GM06990 (cell line): ENCODE measurements at places on chromosomes 1 and 21.

GRCh38 chr1:8397511-8397910 is 79.6 kb downstream of the SLC45A1 start:
- peak; percentile 28 for DNase-seq

GRCh38 chr1:113201560-113201959 is 128.6 kb downstream of the LRIG2 start:
- no peak for DNase-seq

DNA sequence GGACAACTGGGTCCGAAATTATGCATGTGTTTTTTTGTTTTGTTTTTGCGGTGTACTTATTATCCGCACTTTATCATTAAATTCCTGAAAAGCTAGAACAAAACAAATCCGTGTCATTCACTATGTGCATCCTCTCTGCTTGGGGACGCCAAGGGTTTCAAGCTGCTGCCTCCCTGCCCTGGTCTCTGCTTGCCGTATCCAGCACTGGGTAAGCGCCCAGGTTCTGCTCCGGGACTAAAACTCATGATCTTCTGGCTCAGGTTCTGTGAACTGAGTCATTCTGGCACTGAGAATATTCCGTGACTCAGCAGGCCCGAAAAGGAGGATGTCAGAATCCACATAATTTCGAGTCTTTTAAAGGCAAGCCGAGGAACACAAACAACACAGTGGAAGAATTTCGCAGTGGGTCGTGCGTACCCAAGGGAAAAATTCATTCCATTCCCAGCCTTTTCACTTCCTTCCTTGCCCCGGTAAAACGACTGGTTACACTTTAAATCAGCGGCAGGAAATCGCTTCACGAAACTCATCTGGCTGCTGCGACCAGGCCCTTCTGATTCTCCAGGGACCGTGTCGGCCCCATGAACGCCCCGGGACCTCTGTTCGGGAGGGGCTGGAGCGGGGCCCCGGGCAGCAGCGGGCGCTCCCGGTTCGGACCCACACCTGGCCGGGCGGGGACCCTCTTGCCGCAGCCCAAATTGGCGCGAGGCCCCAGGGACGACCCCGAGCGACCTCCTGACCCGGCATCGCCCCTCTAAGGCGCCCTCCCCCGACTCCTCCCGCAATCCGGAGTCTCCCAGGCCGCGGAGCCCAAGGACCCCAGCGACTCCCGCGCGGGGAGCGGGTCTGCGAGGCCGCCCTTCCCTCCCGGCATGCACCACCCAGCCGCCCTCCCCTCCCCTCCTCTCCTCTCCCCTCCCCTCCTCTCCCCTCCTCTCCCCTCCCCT is 746 bp upstream of the LAMC1 start:
- peak; percentile 75 for DNase-seq

GRCh38 chr1:205229916-205230700 is 2.4 kb downstream of the TMCC2 start:
- no peak for DNase-seq

GRCh38 chr1:1418464-1419362 is 2.4 kb downstream of the ANKRD65 start:
- no peak for DNase-seq

DNA sequence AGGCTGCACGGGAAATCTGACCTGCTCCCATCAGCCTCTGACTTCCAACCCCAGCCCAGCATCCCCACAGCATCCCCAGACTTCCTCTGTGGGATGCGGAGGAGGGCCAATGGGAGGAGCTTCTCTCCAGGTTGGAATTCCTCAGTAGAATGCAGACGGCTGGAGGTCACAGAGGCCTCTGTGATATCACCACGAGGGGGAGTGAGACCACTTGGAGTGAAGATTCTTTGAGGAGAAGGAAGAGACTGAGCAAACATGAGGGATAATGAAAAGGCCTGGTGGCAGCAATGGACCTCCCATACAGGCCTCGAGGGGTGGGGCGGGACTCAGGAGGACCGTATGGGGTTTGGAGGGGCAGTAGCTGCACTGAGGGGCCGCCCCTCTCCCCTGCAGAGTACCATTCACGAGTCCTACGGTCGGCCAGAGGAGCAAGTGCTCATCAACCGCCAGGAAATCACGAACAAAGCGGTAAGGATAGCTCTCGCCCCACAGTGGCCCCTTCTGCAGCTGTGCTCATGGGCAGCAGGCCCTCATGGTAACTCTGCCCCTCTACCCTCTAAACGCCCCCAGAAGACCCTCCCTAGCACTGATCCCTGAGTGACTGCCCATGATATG is at the start of gene CATSPER4:
CATSPER4 (plus strand) TSS at position 230 of the 615 bp plus-strand sequence; CDS start at position 256, 26 bp downstream.
- DNase-seq: no peak

DNA sequence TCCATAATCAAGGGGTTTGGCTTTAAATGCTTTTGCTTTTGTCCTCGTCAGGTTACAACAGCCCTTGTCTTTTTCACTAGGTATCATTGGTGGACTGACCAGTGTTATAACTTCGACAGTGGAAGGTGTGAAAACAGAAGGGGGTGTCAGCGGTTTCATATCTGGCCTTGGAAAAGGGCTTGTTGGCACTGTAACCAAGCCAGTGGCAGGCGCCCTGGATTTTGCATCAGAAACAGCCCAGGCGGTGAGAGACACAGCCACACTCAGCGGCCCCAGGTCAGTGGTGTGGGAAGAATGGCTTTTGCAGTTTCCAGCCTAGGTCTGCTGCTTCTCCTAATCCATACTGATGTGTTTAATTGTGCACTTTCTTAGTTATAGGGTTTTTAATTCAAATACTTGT is 157.9 kb downstream of the DHRS3 start:
- DNase-seq: no peak

GRCh38 chr21:43845386-43845785 is 19.6 kb upstream of the AGPAT3 start:
- no peak for DNase-seq

GRCh38 chr1:3351449-3352298 is 102.8 kb upstream of the ARHGEF16 start:
- DNase-seq: no peak

DNA sequence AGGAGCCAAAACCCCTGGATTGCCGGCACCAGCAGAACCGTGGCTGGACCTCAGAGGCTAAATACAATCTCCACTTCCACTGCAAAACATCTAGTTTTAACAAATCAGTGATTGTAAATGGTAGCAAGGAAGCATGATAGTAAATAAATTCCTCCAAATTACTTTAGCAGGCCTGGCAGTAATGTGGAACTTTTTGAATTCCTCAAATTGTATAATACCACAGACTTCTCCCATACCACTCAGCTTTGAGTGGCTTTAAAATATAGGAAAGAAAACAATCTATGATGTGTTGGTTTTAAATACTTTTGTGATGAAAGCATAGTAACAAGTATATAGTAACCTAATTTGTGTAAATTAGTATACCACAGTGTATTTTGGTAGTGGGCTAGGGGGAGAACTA is 34.1 kb downstream of the NIBAN1 start:
- DNase-seq: no peak

DNA sequence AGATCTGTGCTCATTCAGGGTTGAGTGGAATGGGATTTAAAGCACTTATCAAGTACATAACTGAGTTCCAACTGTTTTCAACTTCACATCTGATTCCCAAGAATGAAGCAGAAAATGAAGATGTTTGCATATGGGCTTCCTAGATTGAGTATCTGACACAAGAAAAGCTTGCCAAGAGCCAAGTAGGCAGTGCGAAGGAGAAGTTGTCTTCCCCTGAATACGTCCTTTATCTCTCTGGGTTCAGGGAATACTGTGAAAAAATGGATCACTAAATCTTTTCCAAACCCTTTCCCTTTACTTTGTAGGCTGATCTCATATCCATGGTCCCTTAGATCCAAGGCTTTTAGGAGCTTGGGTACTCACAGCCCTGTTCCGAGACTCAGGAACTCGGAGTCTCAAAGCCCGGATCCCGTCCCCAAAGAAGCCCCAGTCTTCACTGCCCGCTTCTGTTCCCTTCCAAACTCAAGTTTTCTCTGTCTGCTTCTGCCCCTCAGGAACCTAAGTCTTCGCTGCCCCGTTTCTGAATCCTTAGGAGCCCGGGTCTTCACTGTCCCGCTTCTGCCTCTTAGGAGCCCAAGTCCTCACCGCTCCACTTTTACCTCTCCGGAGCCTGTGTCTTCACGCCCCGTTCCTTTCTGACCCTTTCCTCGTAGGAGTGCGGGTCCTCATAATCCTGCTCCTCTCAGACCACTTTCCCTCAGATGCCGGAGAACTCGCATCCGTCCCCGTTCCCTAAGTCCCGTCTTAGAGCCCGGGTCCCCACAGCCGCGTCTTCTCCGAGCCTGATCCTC is 616 bp downstream of the TAF12 start:
- DNase-seq: no peak

DNA sequence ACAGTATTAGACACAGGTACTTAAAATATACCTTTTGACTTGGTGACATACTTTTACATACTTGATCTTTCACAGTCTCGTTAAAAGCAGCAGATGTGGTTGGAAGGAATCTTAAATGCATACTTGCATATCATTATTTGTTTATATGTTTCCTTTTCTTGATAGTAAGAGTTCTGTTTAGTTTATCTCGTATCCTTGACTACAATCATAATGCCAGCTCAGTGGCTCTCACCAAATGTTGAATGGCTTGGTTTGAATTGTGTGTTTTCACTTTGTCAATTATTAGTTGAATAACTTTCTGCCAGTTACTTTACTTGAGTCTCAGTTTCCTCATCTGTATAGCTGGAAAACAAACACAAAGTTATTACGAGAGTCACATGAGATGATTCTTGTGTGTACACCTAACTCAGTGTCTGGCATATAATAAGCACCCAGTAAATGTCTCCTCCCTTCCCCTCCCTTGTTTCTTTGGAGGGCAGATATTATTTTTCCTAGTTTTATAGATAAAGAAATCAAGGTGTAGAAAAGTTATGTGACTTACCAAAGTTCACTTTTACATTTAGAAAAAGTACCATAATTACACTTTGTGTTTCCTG is 131.6 kb upstream of the IVNS1ABP start:
- DNase-seq: no peak

- no peak for DNase-seq
These were observed 117.5 kb upstream of the HOOK1 start for GRCh38 chr1:59697150-59697800.

DNA sequence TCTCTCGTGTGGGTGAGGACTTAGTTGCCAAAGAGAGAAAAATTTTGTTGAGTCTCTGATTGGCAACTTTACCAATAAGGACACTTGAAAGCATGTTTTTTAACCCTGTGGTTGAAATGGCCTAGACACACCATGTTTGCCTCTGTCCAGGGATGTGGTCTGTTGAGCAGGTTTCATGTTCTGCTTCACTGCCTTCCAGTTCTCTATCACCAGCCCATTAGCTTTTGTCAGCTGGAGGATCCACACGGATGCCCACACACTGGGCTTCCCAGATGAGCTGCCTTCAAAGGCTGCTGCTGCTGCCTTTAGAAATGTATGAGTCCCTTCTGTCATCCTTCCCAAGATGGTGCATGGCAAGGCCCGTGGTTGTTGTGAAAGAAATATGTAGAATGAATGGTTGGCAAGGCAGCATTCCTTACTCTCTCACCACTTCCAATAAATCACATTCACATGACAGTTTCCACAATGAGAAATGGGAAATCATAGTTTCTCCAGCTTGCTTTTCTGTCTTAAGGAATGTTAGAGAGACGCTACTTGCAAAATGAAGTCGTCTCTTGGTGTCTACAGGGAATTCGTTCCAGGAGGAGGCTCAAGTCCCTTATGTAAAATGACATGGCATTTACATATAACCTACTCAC is 108.2 kb upstream of the SLC35F3 start:
- DNase-seq: no peak

GRCh38 chr1:44636083-44636687 is 38.1 kb downstream of the TMEM53 start:
- DNase-seq: no peak

- no peak for DNase-seq
These were observed 113.8 kb downstream of the RRAGC start for GRCh38 chr1:38745476-38746401.

DNA sequence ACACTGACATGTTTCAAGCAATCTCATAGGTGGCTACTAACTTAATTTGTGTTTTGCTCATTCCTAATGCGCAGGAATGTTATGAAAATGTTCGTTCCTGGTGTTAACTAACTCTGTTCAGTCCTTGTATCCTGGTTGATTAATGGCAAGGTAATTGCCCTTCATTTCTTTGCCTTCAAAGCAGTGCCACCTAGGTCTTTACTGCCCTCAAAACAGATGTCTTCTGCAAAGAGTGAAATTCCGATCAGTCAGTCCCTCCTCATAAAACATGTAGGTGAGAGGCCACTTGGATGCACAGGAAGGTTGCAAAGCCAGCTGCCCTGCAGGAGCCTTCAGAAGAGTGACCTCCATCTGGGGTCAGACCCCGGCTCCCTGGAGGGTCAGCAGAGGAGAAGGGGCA is 179.4 kb downstream of the KIF26B start:
- DNase-seq: no peak

GRCh38 chr21:35234725-35235124 is 185.6 kb upstream of the RUNX1 start:
- DNase-seq: peak; percentile 62

- DNase-seq: peak; percentile 93
These were observed at the start of gene MFSD2A for GRCh38 chr1:39954870-39955546. Gene MFSD2A (plus strand): TSS chr1:39955145. CDS start chr1:39955293, 148 bp downstream.

GRCh38 chr1:14929547-14930246 is 223.8 kb upstream of the TMEM51 start:
- DNase-seq: no peak

DNA sequence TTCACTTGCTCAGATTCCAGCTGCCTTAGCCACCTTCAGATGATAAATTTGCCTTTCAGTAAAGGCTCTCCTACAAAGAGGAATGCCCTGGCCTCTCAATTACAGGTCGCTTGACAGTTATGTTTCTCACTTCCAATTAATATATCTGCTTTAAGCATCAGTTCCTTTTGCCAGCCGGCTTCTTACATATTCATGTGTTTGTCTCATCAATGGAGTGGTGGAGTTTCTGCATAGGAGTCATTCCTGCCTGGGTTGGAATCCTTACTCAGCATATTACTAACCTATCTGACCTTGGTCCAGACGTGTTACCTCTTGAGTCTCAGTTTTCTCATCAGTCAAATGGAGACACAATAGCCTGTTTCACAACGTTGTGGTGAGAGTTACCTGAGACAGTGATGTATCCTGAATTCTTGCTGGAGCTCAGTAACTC is 9.4 kb upstream of the SESN2 start:
- no peak for DNase-seq

- no peak for DNase-seq
These were observed 10.3 kb upstream of the LUZP1 start for GRCh38 chr1:23178950-23179349.

GRCh38 chr1:182700351-182700709 is 15.9 kb upstream of the RGS8 start:
- no peak for DNase-seq

- no peak for DNase-seq
These were observed 5.3 kb downstream of the ADIPOR1 start for GRCh38 chr1:202952818-202953217.
